ENCODE measurements at places on chromosomes 3 and 15.

- DNase-seq: no peak
Observed at GRCh38 chr3:45258317-45258716, 32.2 kb upstream of the TMEM158 start.

DNA sequence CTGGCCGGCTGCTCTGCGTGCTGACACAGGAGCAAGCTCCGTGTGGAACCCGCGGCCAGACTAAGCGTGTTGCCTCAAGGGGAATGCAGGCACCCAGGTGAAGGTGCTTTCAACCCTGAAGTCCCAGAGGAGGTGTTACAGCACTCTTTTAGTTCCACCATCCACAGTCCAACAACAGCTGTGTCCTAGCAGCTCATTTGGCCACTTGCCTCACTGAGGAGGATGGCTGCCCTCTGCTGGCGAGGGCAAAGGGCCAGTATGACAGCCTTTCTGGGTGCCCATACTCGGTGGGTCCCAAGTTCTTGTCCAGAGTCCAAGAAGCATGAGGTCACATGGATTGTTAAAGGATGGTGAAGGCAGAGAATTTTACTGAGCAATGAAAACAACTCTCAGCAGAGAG, 87.8 kb downstream of the C3orf85 start:
- no peak for DNase-seq

GRCh38 chr3:105515372-105515771, 148.7 kb downstream of the ALCAM start:
- no peak for DNase-seq

- DNase-seq: peak; percentile 40
Observed at GRCh38 chr15:52076889-52077781, 35.4 kb downstream of the BCL2L10 start.

DNA sequence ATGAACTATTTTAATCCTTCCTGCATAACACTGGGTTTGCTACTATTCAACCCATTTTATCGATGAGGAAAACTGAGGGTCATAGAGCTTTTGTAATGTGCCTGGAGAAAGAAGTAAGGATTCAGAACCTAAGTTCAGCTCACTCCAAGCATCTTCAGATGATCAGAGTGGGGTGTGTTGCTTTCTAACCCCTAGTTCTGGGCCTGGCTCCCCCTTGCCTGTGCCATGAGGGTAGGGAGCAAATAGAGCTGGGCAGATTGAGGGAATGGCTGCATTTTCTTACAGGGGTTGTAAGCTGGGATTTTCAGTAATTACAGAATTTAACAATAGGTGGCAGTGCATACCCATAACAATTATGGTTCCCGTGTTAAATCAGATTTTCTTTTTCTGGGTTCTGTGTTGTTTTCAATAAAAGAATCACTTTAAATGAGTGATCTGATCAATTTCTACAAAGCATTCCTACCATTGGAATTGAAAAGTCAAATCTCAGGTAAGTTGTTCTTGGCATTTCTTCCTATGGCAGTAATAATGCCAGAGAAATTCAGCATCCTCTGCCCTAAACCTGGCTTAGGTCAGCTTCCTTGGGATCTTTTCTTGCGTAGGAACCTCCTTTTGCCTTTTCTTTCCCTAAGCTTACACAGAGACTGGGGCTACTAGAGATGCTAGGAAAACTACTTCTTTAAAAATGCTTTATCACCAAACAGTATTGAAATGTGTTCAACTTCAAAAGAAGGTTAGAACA, 103.8 kb upstream of the IL12A start:
- no peak for DNase-seq

DNA sequence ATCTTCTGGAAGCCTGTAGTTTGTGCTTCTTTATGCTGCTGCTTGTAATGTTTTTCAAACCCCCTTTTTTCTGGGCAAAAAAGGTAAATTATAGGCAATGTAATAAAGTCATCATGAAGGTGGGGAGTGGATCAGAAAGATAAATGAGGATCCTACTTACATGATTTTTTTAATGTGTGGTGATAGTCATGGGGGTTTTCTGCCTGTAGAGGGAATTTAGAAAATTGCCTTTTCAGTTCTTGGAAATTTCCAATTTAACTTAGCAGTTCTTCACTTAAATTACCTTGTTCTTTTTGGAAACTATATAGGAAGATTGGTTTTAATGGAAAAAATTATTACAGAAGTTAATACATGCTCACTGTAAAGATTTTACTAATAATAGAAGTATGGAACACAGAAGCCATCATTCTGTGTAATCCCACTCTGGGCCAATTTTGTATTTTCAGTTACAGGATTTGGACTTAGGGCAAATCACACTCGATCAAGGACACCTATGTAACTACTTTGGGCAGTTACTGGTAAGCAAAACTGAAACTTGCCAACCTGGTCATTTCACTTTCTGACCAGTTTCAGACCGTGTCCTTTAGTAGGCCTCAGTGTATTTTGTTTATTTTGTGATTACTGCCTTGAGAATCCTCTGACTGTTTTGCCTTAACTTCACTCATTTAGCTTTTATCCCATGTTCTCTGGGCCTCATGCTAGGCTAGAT, 10.5 kb upstream of the SCAANT1 start:
- DNase-seq: no peak

GRCh38 chr3:85691196-85691595, 732.4 kb downstream of the CADM2 start:
- no peak for DNase-seq

DNA sequence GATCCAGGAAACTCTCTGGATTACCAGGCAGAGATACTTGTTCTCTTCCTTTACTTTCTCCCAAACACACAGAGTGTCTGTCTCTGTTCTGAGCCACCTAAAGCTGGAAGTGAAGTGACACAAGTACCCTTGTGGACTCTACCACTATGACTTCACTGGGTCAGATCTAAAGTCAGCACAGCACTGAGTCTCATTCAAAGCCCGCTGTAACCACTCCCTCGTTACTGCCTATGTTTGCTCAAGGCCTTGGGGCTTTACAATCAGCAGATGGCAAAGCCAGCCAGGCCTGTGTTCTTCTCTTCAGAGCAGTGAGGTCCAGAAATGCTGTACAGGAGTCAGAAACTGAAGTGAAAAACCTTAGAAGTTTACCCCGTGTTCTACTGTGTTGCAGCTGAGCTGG, 588.3 kb upstream of the SEMA6D start:
- no peak for DNase-seq

DNA sequence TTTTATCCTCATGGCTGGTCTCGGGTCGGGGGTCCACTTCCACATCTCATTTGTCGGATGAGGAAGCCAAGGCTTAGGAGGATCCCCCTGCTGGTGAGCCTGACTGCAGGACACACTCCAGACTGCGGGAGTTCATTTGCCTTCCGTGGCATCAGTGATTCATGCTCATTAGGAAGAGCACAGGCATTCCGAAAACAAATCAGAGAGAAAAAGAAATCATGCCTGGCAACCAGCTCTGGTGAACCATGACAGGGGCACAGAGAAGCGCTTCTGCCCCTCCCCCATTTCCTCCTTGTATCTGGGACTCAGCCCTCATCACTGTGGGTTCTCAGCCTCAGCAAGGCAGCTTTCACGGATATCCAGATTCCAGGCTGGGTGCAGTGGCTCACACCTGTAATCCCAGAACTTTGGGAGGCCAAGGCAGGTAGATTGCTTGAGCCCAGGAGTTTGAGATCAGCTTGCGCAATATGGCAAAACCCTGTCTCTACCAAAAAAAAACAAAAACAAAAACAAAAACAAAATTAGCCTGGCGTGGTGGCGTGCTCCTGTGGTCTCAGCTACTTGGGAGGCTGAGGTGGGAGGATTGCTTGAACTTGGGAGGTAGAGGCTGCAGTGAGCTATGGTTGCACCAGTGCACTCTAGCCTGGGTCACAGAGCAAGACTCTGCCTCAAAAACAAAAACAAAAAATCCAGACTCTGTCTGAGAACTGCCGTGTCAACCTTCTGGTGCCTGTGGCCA, 28.4 kb downstream of the IRAK2 start:
- peak; percentile 78 for DNase-seq

DNA sequence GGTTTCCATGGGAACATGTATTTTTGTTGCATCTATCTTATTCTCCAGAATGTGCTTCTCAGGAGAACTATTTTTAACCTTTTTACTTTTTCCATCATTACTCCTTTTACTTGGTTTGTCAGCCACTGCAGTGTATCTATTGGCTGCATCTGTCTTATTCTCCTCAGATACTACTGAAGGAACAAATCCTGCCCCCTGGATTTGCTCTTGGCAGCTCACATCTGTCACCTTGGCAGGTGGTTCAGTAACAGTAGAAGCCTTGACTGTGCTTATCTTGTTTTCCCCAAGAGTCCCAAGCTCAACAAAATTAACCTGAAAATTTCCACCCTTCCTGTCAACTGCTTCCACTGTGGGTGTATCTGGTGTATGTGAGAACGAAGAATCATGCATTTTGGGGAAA, 106.0 kb downstream of the MAP4 start:
- no peak for DNase-seq

DNA sequence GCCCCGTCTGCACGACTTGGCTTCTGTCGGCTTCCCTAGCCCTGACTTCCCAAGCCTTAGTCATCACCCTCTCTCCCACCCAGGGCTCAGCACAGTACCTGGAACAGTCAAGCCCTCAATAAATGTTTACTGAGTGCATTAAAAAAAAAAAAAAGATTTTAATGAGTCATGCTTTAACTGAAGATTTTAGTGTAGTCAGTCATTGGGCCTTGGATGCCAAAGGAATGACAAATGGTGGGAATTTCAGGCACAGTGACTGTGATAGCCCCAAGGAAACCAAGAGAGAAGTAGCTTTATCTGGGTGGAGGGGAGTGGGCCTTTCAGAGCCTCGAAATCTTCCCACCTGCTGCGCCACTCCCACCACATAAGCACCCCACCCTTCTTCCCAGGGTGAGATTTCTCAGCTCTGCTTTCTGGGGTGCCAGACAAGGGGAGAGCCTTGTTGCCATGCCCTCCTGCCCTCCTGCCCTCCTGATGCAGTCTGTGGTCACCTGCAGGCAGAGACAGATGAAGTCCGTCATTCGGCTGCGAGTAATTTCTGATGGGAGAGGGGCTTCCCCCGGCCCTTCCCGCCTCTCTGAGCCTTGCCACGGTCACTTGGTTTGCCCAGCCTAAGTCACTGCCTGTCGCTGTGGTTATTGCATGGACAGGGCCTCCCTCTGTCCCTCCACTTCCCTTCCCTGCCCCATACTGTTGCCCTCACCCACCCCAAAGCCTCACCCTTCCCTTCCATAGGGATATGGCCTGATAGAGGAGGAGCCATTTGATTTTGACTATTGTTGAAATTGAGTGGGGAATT, 41.8 kb downstream of the SMAD3 start:
- DNase-seq: no peak

DNA sequence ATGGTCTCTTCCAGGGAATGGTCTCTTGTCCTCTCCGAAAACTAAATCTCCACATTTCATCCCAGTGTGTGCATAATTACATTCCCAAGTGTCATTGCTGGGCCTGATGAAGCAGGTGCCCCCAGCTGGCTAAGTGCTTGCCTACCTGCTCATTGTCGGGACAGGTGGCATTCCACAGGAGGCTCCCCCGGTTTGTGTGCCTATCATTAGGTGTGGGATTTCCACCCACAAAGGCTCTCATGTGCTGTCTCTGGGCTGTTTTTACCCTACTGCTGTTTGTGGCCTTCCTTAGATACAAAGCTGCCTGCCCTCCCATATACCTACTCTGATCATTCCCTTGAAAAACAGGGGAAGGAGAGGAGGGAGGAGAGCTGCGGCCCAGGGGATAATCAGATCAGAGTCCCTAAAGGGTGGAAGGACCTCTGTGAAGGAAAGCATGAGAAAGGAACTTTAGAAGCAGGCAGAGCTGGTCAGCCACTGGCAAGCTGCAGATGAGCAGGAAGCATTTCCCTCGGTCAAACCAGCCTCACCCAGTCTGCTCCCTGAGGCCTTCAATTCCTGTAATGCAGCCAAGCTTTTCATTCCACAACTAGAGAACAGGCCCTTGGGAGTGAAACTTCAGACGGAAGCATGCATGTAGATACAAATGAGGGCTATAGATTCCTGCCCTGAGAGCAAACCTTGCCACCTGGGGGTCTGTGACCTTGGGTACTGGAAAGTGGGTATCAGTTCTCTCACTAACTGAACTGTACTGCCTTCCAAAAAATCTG, 60.7 kb upstream of the HEG1 start:
- no peak for DNase-seq

DNA sequence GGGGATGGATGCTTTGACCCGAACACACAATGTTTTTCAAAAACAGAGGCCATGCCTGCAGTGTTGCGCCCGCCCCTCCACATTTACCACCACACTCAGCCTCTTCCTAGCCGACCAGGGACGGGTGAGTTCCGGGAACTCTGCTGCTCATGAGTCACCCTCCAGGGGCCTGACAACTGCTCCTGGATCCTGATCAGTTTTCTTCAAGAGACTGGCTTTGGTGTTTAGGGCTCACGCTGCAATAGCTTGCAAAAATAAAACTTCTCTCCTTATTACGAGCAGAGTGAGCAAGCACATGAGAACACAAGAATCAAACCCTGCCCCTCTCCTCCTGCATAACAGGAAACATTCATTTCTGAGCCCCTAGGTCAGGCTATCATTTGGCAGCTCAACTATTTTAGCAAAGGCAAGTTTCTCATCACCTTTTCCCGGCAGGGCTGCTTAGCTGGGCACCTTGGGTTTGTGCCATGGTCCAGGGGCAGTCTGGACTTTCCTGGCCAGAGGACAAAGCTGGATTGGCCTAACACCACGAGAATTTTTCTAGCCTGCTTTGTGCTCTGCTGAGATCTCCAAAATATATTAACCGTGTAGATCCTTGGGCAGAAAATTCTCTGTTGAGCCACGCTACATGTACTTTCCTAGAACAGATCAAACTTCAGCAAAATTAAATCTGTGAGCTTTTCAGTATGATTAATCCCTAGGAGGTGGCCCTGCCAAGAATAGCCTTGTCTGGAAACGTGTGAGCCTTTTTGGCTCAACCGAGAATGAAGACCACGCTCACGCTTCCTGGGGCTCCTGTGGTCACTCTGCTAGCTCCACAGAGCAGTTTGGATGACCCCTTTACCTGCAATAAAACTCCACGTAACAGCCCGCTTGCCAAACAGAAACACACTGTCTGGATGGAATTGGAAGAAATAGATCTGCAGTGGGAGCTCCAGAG, 52.7 kb upstream of the SPATA12 start:
- DNase-seq: peak; percentile 45

- no peak for DNase-seq
Observed at GRCh38 chr3:144754076-144754783, 782.6 kb downstream of the DIPK2A start.

GRCh38 chr3:45595364-45596195, 1.0 kb downstream of the LIMD1 start:
- no peak for DNase-seq

DNA sequence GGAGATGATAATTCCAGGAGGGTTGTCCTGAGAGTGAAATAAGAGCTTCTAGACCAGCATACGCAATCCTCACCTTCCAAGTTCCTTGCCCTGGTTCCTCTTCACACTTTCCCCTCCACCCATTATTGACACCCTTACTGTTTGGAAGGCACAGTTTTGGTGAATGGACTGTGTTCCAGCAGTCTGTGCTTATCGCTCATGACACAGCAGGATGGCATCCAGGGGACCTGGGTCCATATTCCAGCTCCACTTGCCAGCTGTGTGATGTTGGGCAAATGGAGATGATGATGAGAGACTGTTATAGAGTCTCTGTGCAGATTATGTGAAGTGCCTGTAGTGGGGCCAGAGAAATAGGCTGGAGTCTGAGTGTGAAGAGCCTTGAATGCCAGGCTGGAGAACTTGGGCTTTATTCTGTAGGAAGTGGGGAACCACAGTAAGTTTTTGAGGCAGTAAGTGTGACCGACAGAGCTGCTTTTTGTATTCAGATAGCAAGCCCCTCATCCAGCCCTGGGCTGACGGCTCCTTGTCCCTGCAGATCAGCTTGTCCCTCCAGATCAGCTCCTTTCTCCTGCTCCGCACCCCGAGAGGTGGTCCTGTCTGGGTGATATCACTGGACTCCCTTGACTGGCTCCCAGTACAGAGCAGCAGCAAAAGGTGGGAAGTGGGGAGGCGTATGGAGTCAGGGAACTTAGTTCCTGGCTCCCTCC, 8.1 kb downstream of the KBTBD13 start:
- DNase-seq: no peak

GRCh38 chr3:107939691-107940442, 151.0 kb downstream of the CD47 start:
- no peak for DNase-seq

All from stimulated activated CD8-positive, alpha-beta memory T cell treated with anti-CD3 and anti-CD28 coated beads, Interleukin-4, amount 100 ng/mL, for 48 hours (primary cell).